ENCODE measurements at places on chromosomes 2 and 18.
A peak's percentile ranks its signal among the peaks of the same experiment; 100 is the strongest.

DNA sequence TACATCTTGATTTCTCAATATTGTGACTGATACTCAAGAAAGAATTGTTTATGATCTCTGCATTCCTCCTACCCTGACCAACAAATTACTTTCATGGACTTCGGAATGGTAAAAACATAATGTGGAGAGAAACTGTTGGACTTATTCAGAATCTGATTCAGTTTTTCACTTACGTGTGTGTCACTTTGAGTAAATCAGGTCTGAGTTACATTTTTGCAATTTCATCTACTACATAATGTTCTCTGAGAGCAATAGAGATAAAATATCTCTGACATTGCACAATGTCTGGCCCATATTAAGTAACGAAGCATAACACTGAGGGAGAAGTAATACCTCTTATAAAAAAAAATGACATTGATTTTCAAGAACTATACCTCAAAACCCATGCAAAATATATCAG, 1337.9 kb upstream of the CHAC2 start:
- no peak for DNase-seq

DNA sequence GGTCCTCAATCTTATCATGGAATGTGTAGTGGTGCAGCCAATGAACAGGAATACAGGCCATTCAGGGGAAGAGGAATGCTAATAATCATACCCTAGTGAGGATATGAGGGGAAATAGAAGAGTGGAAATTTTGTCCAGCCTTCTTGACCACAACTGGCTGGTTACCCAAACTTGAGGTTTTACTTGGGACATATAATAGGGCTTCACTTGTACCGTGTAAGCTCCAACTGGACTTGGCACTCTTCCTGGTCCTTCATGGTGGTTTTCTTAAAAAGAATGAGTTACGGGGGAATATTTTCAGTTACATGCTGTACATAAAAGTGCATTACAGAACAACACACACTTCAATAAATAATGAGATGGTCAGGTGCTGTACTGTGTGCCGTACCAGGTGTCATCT, 234.9 kb upstream of the RASGRP3 start:
- DNase-seq: no peak

DNA sequence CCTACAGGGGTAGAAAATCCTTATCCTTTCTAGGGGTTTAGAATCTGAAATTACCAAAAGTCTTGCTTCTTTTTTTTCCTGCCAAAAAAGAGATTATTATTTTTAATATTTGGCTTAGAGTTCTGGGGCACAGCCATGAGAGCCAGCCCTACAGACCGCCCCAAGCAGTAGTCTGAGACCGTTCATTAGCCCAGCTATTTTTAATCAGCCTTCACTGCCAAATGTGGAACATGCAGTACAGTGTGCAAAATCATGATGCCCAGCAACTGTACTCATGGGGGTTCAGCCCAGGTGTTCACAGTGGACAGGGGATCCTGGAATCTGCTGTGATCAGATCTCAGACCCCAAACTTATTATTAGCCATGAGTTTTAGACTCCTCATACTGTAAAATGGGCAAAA, 60.4 kb downstream of the GRB14 start:
- no peak for DNase-seq

- no peak for DNase-seq
Observed at GRCh38 chr18:71554686-71555085, 989.5 kb downstream of the CBLN2 start.

DNA sequence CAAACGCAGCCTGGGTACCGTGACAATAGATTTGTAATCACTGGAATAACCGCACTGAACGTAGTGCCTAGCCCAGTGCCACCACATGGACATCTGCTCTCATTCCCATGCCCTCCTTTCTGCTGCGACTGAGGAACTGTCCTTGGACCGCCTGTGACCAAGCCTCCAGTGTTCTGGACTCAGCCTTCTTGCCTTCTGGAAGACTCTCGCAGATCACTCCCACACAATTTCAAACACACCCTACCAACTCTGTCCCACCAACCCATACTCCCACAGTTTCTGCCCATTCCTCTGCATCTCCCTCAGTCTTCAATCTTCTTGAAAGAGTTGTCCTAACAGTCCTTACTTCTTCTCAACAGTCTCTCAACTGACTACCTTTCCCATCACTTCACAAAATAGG, 2.1 kb downstream of the RNF149 start:
- no peak for DNase-seq

GRCh38 chr2:204159526-204159925, 223.0 kb downstream of the ICOS start:
- no peak for DNase-seq

GRCh38 chr2:113940891-113941290, 51.0 kb downstream of the ACTR3 start:
- no peak for DNase-seq

GRCh38 chr18:61637319-61637718, 255.5 kb downstream of the RNF152 start:
- no peak for DNase-seq

- DNase-seq: no peak
Observed at GRCh38 chr2:181138816-181139215, 158.4 kb downstream of the UBE2E3 start.

- DNase-seq: no peak
Observed at GRCh38 chr18:9746958-9747357, 38.9 kb downstream of the RAB31 start.

DNA sequence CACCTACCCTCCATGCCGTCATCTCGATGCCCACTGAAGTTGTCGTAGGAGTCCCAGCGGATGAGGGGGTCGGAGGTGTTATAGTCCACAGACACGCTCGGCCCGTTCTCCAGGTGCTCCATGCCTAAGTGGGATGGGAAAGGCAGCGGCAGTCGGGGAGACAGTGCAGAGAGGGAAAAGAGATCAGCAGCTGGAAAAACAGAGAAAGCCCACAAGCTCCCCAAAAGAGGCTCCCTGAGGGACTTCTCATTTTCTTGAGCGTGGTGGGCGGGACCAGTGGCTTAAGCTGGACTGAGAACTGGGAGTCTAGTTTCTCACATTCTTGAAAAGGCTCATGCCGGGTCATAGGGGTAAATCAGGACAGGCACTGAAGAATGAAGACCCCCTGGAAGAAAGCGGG, 121.9 kb downstream of the TNS1 start:
- no peak for DNase-seq

GRCh38 chr2:232085826-232086425, 124.4 kb downstream of the DIS3L2 start:
- no peak for DNase-seq

- DNase-seq: no peak
Observed at GRCh38 chr2:132875193-132875592, 205.2 kb upstream of the LYPD1 start.

- no peak for DNase-seq
Observed at GRCh38 chr2:22697054-22697788, 687.8 kb upstream of the KLHL29 start.

DNA sequence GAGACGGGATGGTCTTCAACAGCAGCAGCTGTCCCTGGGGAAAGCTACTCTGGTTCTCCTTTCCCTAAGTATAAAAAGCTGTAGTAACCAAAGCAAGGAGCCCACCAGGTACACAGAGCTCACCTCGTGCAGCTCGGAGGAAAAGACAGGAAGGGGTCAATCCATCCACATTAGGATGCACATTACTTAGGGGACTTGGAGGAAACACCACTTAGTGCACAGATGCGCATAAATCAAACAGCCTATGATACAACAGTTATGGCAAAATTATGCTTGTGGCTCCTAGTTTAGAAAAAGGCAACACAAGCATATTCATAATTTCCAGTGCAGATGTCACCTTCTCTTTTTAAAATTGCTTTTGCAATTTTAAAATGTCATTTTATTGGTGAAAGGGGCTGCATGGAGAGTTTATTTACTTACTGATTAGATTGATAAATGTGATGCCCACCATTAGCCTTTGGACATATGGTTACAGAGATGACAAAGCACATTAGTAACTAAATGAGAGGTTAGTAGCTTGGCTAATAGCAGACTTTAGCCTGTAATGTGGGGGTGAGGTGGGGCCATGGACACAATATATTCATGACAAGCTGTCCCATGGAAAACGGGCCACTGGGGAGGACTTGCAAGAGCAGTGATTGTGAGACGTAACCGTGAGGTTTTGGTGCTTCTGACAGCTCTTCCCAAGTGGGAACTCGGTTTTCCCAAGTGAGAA, 199.8 kb downstream of the MYT1L start:
- no peak for DNase-seq

GRCh38 chr2:206323486-206323885, 49.0 kb downstream of the ZDBF2 start:
- no peak for DNase-seq

GRCh38 chr2:105297216-105297615, 32.3 kb downstream of the TGFBRAP1 start:
- no peak for DNase-seq

DNA sequence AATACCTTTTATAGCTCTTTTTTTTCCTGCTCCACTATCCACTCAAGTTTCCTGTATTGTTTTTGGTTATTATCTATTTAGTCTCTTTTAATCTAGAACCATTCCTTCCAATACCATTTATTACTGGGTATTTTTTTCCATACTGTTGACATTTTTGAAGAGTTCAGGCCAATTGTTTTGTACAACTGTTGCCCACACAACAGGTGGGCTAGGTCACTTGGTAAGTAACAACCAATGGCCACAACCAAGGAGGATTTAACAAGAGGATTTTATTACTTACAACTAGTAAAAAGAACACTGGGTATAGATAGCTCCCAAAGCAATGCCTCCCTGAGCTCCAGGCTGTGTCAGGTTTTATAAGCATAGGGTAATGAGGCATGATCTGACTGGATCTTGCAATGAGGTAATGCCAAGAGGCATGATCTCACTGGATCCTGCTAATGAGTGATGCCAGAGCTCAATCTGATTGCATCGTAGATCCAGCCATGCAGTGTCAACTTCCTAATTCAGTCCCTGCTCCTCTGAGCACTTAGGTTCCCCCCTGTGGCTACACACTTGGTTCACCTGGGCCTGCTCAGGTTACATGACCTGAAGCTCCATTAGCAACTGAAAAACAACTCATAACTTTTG, 7.1 kb upstream of the CEP68 start:
- no peak for DNase-seq

DNA sequence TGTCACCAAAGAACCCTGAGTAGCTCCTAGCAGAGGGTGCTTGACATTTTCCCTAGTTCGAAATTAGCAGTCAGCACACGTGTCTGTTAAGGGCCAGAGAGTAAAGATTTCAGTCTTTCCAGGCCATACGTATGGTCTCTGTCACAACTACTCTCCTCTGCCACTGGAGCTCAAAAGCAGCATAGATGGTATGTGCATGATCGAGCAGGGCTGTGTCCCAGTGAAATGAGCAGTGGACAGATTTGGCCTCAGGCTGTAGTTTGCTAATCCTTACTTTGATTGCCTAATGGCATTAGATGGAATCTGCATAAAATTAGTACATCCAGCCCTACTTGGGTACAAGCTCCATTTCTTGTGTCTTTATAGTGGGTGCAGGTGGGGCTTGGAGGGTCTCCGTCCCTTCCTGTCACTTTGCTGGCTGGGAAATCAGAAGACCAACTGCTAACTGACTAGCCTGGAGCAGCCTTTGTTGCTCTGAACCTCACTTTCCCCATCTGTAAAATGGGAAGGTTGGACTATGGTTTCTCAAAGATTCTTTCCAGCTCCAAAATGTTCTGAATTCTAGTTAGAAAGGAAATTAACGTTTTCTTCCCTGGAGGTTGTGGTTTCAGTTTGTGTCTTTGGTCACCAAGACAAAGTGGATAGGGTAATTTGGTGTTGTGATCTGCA, 108.5 kb downstream of the GLI2 start:
- no peak for DNase-seq

DNA sequence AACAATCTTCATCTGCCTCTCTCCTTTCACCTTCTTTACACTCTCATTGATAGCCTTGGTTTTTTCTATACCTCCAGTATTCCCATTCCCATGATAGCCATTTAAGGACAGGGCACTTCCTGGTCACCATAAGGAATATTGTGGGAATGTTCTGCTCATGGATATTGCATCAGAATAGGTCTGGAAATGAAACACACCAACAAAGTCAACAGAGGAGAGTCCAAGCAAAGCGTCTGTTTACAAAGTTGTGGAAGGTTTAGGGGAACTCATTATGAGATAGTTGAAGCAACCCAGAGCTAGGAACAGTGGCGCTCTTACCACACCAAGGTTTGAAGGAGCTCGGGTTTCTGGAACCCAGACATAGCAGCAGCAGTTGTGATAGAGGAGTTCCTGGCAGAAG, 150.3 kb upstream of the TNP1 start:
- DNase-seq: no peak

DNA sequence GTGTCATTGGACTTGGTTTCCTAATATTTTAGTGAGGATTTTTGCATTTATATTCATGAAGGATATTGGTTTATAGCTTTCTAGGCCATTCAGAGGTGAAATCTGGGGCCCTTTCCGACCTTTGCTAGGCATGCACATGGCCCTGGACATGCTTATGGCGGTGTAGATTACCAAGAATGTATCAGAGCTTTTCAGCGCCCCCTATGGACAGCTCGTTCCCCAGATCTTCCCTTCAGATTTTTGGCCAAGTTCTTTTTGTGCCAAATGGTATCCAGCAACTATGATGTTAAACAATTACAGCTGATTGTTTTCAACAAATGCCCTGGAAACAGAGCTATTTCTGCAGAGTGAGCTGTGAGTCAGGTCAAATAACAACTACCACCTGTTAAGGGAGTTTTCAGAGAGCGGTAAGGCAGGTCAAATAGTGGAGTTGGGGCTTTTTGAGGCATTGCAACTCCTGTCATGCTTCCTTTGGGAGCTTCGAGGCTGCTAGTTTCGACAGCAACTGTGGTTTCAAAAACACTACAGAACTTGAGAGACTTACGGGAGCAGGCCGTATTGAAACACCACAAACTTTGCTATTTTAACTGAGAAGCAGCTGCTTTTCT, 188.3 kb downstream of the ZNF516 start:
- no peak for DNase-seq

DNA sequence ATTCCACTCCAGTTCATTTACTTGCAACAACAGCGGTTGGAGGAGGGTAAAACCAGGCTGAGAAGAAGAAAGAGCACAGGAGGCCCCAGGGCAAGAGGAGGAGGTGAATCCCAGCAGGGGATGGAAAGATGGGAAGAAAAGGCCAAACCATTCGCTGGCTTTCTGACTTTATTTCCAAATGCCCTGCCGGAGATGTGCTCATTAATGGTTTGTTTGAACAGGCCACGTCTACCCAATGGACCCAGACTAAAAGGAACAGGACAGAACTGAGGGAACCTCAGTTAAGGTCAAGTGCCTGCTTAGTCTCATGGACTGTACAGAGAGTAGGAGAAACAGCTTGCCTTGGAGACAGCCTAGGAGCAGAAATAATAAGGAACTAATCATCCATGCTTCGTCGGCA, 121.6 kb upstream of the NDUFV2 start:
- DNase-seq: no peak

GRCh38 chr2:219378163-219378851, 9.4 kb downstream of the DNPEP start:
- DNase-seq: no peak

- peak; percentile 84 for DNase-seq
Observed at GRCh38 chr2:153478289-153479261, at the start of gene RPRM. RPRM (minus strand) TSS chr2:153478762; CDS start chr2:153478565, 197 bp downstream.

- no peak for DNase-seq
Observed at GRCh38 chr2:178756843-178757242, 50.4 kb downstream of the TTN start.

DNA sequence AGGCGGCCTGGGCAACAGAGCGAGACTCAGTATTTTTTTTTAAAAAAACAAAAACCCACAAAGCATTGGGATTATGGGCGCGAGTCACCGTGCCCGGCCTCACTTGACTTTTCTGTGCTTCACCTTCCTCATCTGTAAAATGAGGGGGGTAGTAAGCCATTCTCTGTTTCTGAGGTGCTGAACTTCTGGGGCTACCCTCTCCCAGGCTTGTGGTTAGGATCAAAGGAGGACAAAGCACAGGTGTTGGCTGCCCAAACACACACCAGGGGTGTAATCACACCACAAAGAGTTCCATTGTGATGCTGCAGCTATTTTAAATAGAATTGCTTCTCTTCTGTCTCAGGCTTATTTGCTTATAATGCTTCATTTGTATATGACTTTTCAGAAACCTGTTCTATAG, 35.8 kb upstream of the INHBB start:
- DNase-seq: no peak
